GM23338 (cell line): ENCODE measurements at places on chromosomes 1 and 21.

GRCh38 chr1:163147019-163147418, 55.7 kb downstream of the RGS5 start:
- H3K4me3 ChIP-seq, result no peak overlapping the region
- no peak overlapping the region for H3K27ac ChIP-seq
- peaks cover 5% of the 10 kb centered on the region; the same call in 1 of the 2 replicates for H3K36me3 ChIP-seq
- H3K27me3 ChIP-seq, result no peaks in the 10 kb centered on the region
- no peaks in the 10 kb centered on the region for H3K4me1 ChIP-seq

GRCh38 chr1:7104339-7104738, 319.1 kb downstream of the CAMTA1 start:
- H3K36me3 ChIP-seq, result no peaks in the 10 kb centered on the region
- H3K27ac ChIP-seq, result no peak overlapping the region; the same call in 1 of the 2 replicates
- DNase-seq, result peak; percentile 22
- H3K4me1 ChIP-seq, result no peaks in the 10 kb centered on the region
- no peaks in the 10 kb centered on the region for H3K27me3 ChIP-seq
- H3K4me3 ChIP-seq, result no peak overlapping the region

- H3K27ac ChIP-seq, result no peak overlapping the region
- no peaks in the 10 kb centered on the region for H3K36me3 ChIP-seq
- DNase-seq, result no peak
- H3K27me3 ChIP-seq, result no peaks in the 10 kb centered on the region
- H3K4me1 ChIP-seq, result no peaks in the 10 kb centered on the region
Observed at GRCh38 chr1:64223329-64224151, 20.1 kb downstream of the UBE2U start.

DNA sequence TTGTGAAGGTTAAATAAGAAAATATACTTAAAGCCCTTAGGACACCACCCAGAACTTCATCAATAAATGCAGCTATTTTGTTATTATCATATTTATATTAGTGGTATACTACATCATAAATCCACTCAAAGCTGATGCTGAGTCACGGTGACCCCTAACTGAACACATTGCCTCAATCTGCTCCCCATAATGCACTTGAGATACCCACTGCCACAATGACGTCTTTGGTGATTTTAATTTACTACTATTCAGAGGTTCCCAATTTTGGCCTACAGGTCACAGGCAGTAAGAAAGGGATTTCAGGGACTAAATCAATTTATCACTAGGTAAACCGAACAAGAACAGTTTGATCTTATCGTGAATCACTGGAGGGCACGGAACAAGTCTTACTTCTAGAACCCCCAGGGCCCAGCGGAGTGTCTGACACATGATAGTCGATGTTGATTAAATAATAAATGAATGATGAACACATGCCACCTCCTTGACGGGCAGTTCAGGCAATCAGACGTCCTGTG, 493 bp upstream of the CHD1L start:
- peaks cover 43% of the 10 kb centered on the region for H3K4me1 ChIP-seq
- no peak for DNase-seq
- no peaks in the 10 kb centered on the region; the same call in 1 of the 2 replicates for H3K27me3 ChIP-seq
- no peak overlapping the region for H3K27ac ChIP-seq

DNA sequence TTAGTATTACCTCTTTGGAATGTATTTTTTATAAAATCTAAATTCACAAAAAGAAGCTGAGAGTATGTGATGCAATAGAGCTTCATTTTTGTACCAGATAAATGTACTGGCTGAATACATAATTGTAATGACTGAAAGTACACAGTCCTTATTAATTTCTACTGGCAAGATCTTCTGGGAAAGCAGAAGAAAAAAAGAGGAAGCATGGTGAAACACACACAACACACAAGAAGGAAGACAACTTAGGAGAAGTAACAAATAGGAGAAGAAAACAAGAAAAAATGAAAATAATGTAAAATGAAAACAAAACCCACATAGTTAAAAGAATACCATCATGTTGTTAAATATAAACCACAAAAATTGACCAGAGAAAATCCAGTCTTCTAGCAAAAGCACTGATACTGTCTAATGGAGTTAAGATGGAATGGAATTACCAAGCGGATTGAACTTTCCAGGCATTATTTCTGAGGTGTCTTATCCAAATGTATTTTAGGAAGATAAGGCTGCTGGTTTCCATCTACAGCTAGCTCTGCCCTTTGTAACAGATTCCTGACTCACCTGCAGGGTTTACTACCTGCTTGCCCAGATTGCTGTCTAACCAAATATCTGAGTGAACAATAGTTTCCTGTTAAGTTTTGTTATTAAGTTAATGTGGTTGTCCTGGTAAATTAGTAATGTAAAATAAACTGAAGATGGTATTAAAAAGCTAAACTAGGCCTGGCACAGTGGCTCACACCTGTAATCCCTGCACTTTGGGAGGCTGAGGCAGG, 4.5 kb upstream of the COP1 start:
- no peak overlapping the region for H3K27ac ChIP-seq
- no peaks in the 10 kb centered on the region for H3K36me3 ChIP-seq
- H3K4me1 ChIP-seq, result 0 out of 2 replicates have a peak, but pooled peaks cover 4% of the 10 kb centered on the region
- no peak for DNase-seq
- no peak overlapping the region for H3K4me3 ChIP-seq
- no peaks in the 10 kb centered on the region for H3K27me3 ChIP-seq

DNA sequence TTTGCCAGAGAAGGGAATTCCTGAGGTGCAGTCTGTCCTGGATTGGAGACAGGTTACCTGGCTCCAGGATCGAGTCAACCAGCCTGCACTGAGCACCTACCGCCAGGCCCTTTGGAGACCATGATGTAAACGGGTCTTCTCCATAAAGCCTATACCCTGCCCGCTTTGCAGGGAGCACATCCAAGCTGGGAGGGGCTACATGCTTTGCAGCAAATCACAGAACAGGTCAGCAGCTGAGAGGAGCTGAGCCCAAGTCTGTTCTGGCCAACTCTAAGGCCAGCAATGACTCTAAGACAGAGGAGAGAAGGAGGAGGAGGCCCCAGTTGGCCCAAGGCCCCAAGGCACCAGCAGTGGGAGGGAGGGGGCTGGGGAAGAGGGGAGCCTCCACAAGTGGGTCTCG, 15.5 kb upstream of the RSPO1 start:
- no peaks in the 10 kb centered on the region for H3K4me1 ChIP-seq
- H3K4me3 ChIP-seq, result no peak overlapping the region
- H3K36me3 ChIP-seq, result no peaks in the 10 kb centered on the region
- H3K27me3 ChIP-seq, result no peaks in the 10 kb centered on the region
- no peak for DNase-seq

DNA sequence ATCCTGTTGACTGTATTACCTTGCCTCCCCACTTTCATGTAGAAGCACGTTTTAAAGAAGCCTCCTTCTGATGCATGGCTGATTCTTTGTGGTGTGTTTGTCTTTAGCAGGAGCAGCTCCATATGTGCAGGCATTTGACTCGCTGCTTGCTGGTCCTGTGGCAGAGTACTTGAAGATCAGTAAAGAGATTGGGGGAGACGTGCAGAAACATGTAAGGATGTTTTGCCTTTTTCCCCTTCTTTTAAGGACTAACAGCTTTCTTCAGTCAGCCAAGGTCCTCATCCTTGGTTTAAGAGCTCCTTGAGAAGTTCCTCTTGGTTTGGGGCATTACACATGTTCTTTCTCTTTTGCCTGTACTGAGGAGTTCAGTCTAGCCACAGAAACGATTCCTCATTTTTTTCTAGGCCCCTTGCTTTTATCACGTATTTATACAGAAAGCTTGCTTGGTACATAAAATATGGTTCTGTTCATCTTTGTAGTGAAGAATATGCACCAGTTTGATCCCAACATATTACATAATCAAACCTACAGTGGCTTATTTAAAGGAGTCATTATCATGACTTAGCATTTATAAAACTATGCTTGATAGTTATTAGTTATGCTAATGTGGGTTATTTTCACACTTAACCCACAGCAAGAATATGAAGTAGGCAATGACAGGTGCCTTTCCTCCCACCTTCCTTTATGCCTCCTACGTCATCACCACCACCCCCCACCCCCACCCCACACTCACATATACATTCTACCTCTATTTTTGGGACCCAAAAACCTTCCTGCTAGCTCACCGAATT, 19.6 kb downstream of the CAP1 start:
- peaks cover 46% of the 10 kb centered on the region for H3K36me3 ChIP-seq
- peaks cover 21% of the 10 kb centered on the region for H3K4me1 ChIP-seq
- H3K4me3 ChIP-seq, result no peak overlapping the region

DNA sequence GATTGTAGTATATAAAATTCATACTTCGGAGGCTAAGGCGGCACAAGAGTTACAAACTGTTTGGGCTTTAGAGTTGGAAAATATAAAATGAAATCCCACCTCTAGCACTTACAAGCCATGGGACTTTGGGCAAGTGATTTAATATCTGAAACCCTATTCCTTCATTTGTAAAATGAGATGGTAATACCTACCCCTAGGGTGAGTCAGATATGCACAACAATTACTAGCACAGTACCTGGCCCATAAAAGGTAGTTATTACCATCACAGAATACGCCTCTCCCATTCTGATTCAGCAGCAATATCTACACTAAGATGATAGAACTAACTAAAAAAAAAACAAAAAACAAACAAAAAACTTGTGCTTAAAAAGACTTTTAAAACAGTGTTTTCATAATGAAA, 3.5 kb downstream of the KLHL12 start:
- DNase-seq, result no peak
- H3K27me3 ChIP-seq, result no peaks in the 10 kb centered on the region
- no peak overlapping the region for H3K27ac ChIP-seq
- no peak overlapping the region for H3K4me3 ChIP-seq
- 0 out of 2 replicates have a peak, but pooled peaks cover 3% of the 10 kb centered on the region for H3K4me1 ChIP-seq
